ENCODE measurements at places on chromosomes 1 and 21.

DNA sequence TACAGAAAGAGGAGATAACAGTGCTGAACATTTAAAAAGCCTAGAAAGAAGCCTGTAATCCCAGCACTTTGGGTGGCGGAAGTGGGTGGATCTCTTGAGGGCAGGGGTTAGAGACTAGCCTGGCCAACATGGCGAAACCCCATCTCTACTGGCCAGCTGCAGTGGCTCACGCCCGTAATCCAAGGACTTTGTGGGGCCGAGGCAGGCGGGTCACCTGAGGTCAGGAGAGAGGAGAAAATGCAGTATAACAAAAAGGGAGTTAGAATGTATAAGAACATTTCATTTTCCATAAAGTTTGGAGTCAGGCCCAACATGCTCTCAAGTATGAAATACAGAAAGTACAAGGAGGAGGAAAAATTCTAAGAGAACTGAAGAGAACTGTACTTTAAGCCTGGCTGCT lies 134.5 kb downstream of the SMYD3 start:
- DNase-seq = no peak

GRCh38 chr1:14242870-14243269 lies 355.6 kb upstream of the KAZN start:
- DNase-seq = no peak

GRCh38 chr1:234731569-234732085 lies 121.6 kb upstream of the IRF2BP2 start:
- no peak for DNase-seq

DNA sequence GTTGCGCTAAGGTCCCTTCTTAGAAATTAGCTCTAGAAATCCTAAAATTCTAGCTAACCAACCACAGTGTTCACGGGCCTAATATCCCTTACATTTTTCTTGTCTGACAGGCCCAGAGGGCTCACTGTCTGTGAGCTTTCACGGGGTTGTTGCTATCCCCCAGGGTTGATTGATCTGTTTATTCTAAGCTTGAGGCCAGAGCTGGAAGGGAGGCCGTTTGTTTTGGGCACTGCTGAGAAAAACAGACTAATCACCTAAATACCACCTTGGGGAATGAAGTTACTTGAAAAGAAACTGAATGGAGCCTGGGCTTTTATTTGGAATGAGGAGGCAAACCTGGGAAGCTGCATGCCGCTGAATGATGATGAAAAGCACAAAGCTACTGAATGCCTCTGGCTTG lies 162.4 kb downstream of the KIF26B start:
- DNase-seq = no peak

GRCh38 chr1:206637605-206638004 lies 2.3 kb downstream of the DYRK3 start:
- no peak for DNase-seq
